ENCODE measurements at places on chromosomes 2 and 18.

- DNase-seq: no peak
Measured at GRCh38 chr2:27071990-27072830, 756 bp upstream of the OST4 start.

- DNase-seq: no peak
Measured at GRCh38 chr18:61953161-61953560, 60.4 kb upstream of the RNF152 start.

GRCh38 chr2:169362118-169362893 lies at the start of gene LRP2:
Gene LRP2 (minus strand): TSS chr2:169362534. CDS start chr2:169362399, 135 bp downstream.
- no peak for DNase-seq

DNA sequence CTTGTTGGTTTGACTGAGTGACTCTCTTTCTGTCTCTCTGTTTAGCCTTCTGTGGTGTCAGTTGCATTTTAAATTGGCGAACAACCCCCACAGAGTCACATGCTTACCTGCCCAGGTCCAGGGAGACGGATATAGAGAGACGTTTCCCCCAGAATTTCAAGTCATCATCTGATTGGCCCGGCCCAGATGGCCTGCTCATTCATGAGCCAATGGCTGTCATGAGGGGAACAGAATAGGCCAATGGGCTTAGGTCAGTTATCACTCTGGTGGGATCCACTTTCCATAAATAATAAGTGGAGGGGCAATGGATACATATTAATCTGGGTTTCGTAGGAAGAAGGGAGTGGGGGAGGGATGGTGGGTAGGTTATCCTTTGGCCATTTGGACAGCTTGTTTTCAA lies 150.0 kb upstream of the SPRED2 start:
- DNase-seq: no peak

DNA sequence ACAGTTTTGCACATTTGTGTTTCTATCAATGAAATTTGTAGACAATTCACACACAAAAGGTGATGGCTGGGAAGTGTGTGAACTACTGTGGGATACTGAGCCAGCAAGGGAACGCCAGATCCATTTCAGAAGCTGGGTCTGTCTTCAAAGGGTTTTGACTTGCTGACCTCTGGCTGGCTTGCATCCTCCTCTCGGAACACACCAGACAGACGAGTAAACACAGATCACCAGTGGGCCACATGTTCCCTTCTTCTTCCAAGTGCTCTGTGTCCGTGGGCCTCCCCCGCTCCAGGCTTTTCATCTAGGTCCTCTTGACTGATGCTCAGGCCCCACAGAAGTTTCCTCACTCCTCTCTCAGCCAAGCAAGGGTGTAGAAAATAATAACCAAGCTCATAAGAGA lies 122.2 kb upstream of the OSR1 start:
- no peak for DNase-seq

DNA sequence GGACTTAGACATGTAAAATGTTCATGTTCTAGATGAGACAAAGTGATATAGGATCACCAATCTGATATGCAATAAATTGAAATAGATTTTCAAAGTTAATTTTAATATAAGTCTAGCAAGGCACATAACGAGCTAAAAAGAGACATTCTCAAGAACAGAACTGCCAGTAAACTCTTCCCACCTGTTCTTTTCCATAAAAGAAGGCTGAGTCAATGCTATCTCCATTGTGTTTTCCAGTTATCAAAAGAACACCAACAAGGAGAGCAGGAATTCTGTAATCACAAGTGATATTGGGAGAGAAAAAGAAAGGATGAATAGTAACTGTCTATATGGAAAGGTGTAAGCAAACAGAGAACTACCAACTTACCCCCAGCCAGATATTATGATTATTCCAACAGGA lies 25.6 kb downstream of the GPR155 start:
- DNase-seq: no peak

GRCh38 chr2:95333888-95334338 lies 36.8 kb downstream of the KCNIP3 start:
- no peak for DNase-seq

GRCh38 chr2:134599236-134599635 lies 119.6 kb downstream of the TMEM163 start:
- DNase-seq: no peak

GRCh38 chr2:216392945-216393840 lies 19.1 kb upstream of the SMARCAL1 start:
- DNase-seq: no peak

DNA sequence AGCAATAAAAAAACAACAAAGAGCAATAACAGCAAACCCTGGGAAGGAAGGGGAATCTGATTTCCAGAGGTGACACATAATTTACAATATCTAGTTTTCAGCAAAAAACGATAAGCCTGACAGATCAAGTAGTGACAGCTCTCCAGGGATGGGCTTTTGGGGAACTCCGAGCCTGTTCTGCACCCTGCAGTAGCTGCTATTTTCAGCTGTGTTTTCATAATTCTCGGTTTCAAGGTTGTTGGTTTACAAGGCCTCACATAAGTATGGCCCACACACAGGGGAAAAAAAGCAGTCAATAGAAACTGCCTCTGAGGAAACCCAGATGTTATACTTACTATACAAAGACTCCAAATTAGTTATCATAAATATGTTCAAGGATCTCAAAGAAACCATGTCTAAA lies 67.7 kb upstream of the CTLA4 start:
- DNase-seq: no peak

- DNase-seq: no peak
Measured at GRCh38 chr2:190916829-190917228, 36.2 kb downstream of the GLS start.

DNA sequence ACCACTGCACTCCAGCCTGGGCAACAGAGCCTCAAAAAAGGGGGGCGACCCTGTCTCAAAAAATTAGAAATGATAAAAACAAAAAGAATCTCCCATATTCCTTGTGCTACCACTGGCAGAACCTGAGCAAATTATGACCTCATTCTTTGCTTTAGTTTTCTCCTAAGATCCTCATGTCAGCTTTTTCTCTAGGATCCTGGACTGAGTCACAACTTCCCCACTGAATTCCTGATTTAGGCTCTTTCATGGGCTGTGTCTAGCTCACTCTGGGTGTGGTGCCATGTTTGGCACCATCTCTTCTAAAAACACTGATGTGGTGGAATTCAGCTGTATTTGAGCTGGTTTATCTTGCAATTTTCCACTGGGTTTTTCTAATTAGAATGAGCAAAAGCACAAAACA lies 37.1 kb downstream of the EXOC6B start:
- DNase-seq: no peak

DNA sequence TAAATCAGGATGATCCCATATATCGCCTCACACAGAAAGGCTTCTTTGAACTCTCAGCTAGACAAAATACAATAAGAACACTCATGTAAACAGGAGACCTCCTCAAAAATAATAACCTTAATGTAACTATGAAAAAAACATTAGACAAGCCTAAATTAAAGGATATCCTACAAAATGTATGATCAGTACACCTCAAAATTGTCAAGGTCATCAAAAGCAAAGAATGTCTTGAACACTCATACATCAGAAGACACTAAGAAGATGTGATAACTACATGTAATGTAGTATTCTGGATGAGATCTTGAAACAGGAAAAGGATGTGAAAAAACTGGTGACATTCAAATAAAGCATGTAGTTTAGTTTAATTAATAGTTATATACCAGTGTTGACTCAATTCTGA lies 616.8 kb upstream of the ZEB2 start:
- DNase-seq: no peak

DNA sequence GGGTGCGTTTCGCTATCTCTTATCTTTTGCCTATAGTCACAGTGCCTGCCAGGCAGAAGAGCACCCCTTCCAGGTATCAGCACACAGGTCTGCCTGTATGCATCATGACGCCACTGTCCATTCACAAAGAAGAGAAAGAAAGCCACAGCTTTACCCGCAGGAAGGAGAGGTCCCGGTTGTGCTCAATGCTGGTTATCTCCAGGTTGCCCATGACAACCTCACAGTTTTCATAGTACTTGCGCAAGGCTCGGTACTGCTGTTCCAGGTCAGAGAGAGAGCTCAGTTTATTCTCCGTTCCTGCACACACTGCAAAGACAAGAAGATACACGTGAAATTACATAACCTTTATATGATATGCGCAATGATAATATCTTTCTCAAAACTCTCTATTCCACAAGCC lies 414.0 kb downstream of the ERBB4 start:
- DNase-seq: no peak

- no peak for DNase-seq
Measured at GRCh38 chr18:36511791-36512352, 214.4 kb downstream of the FHOD3 start.

DNA sequence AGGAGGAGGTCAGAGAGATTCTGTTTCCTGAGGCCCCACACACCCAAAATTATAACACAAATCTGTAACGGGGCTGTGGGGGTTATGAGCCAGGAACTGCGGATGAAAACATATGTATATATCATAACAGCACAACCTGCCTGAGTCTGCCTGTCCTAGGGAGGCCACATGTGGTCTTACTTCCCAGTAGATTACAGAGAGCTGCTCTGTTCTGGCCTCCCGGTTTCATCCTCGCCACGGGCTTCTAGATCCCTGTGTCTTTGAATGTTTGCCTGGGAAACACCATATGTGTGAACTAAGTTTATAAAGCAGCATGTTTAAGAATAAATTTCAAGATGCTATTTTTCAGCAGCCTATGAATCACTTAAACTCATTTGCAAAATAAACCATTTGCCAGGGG lies 124.0 kb downstream of the TMEM200C start:
- DNase-seq: no peak

GRCh38 chr2:197707316-197708213 lies 2.4 kb downstream of the MARS2 start:
- no peak for DNase-seq

DNA sequence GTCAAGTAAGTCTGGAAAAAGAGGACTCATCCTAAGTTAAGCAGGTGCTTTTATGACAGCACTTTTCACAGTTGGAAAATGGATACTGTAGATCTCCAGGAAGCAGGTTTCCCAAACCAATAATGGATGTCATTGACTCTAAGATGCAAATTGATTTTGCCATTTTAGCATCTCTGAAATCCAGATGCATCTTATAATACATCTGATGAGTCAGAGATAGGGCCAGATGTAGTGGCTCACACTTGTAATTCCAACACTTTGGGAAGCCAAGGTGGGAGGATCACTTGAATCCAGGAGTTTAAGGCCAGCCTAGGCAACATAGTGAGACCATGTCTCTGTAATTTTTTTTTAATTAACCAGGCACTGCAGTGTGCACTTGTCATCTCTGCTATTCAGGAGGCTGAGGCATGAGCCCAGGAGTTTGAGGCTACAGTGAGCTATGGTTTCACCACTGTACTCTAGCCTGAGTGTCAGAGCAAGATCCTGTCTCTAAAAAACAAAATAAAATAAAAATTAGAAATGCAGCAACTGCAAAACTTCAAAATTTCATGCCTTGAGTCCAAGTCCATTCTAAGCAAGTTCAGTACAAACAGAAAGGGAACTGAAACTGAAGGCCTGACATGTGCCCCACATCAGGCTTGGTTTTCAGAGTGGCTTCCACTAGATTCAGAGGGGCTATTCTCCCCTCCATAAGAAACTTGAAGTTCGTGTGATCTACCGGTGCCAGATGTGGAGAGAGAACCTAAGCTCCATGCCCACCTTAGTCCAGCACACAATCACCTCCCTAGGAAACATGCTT lies 267.8 kb upstream of the NCKAP5 start:
- DNase-seq: no peak
